Adrenal gland (tissue), 19 donors: ENCODE measurements at places on chromosomes 3 and 15. TPM values are rescaled to one million over a fixed set of nuclear protein-coding genes. Genes with fewer than 3 reads are reported as not detected.

TJP1 gene
- 15.0 TPM for polyA plus RNA-seq

PHC3 gene
- polyA plus RNA-seq: 4.4 TPM

GRIP2 gene
- 0.49 TPM for polyA plus RNA-seq

KIF7 gene
- 1.6 TPM for polyA plus RNA-seq

SRP14 gene
- polyA plus RNA-seq: 549 TPM

IL1RAP gene
- polyA plus RNA-seq: 1.1 TPM

TM4SF4 gene
- polyA plus RNA-seq: 2.2 TPM

C3orf85 gene
- not detected for polyA plus RNA-seq

CACNA2D2 gene
- 0.59 TPM for polyA plus RNA-seq

PPP2R3A gene
- polyA plus RNA-seq: 20.6 TPM

THAP10 gene
- 1.1 TPM for polyA plus RNA-seq

CLPX gene
- polyA plus RNA-seq: 10.4 TPM

GP9 gene
- not detected for polyA plus RNA-seq

SLC22A13 gene
- polyA plus RNA-seq: not detected

PLCB2 gene
- 39.4 TPM for polyA plus RNA-seq

CCR3 gene
- polyA plus RNA-seq: 0.07 TPM

GCNT3 gene
- 0.08 TPM for polyA plus RNA-seq

FRG2C gene
- not detected for polyA plus RNA-seq

ITGB5 gene
- 30.8 TPM for polyA plus RNA-seq

BRPF1 gene
- 12.4 TPM for polyA plus RNA-seq

STRIT1 gene
- not detected for polyA plus RNA-seq

SCAP gene
- polyA plus RNA-seq: 130 TPM

PLA2G4E gene
- 1.1 TPM for polyA plus RNA-seq

AHSG gene
- not detected for polyA plus RNA-seq

ITIH4 gene
- 71.6 TPM for polyA plus RNA-seq

IGSF11 gene
- 4.1 TPM for polyA plus RNA-seq

TBL1XR1 gene
- 17.5 TPM for polyA plus RNA-seq

MCCC1 gene
- 65.7 TPM for polyA plus RNA-seq

NSMCE3 gene
- polyA plus RNA-seq: 12.6 TPM

RPL39L gene
- polyA plus RNA-seq: 3.4 TPM

TRNT1 gene
- polyA plus RNA-seq: 32.9 TPM

SOX14 gene
- polyA plus RNA-seq: not detected

SERPINI2 gene
- polyA plus RNA-seq: not detected

GABRA5 gene
- polyA plus RNA-seq: not detected

CEP19 gene
- 0.88 TPM for polyA plus RNA-seq

LRTM1 gene
- polyA plus RNA-seq: 0.16 TPM

MYO5C gene
- polyA plus RNA-seq: 0.81 TPM

GPR160 gene
- polyA plus RNA-seq: 1.2 TPM

IGF1R gene
- 8.6 TPM for polyA plus RNA-seq

CKMT1A gene
- 3.6 TPM for polyA plus RNA-seq

TTLL13 gene
- polyA plus RNA-seq: 0.20 TPM

MUSTN1 gene
- polyA plus RNA-seq: 128 TPM

MKRN3 gene
- polyA plus RNA-seq: 0.20 TPM

FRMD4B gene
- 8.8 TPM for polyA plus RNA-seq

MFSD1 gene
- 20.4 TPM for polyA plus RNA-seq

HAPLN3 gene
- polyA plus RNA-seq: 7.1 TPM

TPRG1 gene
- 2.6 TPM for polyA plus RNA-seq

LEKR1 gene
- 0.30 TPM for polyA plus RNA-seq

HYKK gene
- polyA plus RNA-seq: 5.5 TPM

HES1 gene
- 14.3 TPM for polyA plus RNA-seq
